ENCODE measurements at places on chromosomes 13 and 19. TPM values are rescaled to one million over a fixed set of nuclear protein-coding genes. Genes with fewer than 3 reads are reported as not detected.

- no peak for DNase-seq
These were observed 70.6 kb downstream of the MTUS2 start for GRCh38 chr13:28890712-28891111.

DNA sequence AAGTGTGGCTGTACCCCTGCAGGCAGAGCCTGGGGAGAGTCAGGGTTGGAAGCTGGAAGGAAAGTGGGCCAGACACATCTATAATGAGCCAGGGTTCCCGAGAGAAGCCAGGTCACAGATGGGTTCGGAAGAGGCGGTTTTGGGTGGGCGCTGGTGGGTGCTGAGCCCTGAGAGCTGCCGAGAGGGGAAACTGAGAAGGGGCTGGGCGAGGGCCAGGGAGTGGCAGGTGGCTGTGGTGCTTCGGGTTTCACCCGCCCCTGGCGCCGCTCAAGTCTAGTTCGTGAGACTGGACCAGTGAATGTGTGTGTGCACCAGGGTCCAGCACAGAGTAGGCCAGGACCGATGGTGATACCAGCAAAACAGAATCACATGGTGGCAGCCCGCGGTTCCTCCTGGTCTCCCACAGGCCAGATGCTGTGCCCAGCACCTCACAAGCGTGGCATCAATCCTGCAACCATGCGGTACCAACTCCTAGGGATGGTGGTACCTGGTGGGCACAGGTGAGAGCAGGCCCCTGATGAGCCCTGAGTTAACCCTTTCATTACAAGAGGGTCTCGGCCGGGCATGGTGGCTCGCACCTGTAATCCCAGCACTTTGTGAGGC is 1.8 kb upstream of the LRRC4B start:
- DNase-seq, result no peak

- DNase-seq, result no peak
These were observed 7.3 kb upstream of the F7 start for GRCh38 chr13:113098162-113098732.

Gene UHRF1
- 13.4 TPM for total RNA-seq

Gene CD79A
- 2.7 TPM for total RNA-seq

Gene RFPL4A
- total RNA-seq, result not detected

All from mucosa of descending colon (tissue), 3 donors.